Stimulated activated CD4-positive, alpha-beta T cell treated with anti-CD3 and anti-CD28 coated beads, Interleukin-12 subunit alpha, Interleukin-12 subunit beta, amount 100 ng/mL, for 4 hours (primary cell): ENCODE measurements at places on chromosomes 11 and 22.

DNA sequence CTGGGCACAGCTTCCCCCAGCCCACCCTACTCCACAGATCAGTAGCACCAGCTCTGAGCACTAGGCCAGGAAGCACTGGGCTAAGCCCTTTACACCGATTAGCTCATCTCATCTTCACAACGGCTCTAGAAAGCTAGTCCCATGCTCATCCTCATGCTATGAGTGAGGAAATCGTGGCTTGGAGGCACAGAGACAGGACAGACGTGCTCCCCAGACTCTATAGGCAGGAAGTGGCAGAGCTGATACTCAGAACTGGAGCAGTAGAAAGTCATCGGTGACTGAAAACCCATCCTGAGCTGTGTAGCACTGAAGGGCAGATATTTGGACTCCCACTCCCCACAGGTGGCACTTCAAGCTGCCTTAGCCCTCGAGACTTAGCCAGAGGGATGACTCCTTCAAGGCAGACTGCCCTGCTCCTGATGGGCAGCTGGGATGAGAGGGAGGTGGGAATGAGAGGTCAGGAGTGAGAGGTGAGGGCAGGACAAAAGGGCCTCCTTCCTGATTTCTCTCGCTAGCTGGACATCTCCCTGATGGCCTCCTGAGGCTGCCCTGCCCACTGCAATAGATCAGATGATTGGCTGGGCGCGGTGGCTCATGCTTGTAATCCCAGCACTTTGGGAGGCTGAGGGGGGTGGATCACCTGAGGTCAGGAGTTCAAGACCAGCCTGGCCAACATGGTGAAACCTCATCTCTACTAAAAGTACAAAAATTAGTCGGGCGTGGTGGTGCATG lies 9.7 kb downstream of the CD5 start:
- DNase-seq: no peak

GRCh38 chr11:120184946-120185705 lies 25.7 kb upstream of the OAF start:
- DNase-seq: no peak

DNA sequence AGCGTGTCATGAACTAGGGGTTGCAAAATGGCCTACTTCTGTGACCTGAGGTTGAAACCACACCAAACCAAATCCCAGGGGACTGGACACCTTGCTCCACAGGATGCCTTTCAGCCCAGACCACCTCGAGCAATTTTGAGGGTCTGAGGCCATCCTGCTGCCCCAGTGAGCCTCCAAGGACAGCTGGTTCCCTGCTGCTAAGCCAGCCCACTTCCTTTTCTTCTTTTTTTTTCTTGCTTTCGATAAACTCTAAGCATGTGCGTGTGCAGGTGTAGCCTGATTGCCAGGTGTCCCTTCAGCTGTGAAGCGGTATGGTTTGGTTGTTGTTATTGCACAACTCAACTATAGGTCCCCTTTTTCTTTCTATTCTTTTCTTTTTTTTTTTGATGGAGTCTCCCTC lies 2.7 kb downstream of the CRYBB1 start:
- DNase-seq: no peak

- no peak for DNase-seq
These were observed 2.9 kb upstream of the ENTHD1 start for GRCh38 chr22:39896313-39896996.

- DNase-seq: no peak
These were observed 1188.2 kb upstream of the RAG2 start for GRCh38 chr11:37786214-37786755.

DNA sequence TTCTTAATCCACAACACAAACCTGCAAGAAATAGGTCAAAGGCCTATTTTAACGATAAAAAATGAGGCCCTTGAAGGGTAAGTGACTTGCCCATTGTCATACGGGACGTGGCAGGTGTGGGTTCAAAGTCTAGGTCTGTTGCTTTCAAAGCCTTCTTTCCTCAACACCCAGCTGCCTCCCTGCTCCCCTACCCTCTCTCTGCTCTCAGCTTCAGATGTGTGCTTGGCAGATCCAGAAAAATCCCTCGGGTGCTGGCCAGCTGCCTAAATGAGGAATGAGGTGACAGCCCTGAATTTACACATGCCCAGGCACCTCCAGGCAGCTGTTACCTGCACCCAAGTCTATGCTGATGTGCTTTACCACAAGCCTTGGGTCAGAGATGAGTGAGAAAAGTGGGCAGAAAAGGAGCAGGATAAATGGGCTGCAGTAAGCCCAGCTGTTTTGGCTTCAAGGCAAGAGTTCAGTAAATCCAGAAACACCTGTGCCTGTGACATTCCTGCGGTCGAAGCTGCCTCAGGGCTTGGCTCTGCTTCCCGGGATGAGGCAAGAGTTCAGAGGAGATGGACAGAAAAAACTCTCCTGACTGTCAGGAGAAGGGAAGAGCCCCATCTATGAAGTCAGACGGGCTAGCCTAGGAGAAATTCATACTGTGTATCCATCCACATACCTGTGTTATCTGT lies 49.9 kb upstream of the LDLRAD3 start:
- DNase-seq: no peak

GRCh38 chr11:115892016-115892415 lies 387.8 kb upstream of the CADM1 start:
- DNase-seq: no peak

- DNase-seq: no peak
These were observed 15.3 kb upstream of the ZC3H12C start for GRCh38 chr11:110077831-110078325.
